ENCODE measurements at places on chromosomes 6 and 20.

DNA sequence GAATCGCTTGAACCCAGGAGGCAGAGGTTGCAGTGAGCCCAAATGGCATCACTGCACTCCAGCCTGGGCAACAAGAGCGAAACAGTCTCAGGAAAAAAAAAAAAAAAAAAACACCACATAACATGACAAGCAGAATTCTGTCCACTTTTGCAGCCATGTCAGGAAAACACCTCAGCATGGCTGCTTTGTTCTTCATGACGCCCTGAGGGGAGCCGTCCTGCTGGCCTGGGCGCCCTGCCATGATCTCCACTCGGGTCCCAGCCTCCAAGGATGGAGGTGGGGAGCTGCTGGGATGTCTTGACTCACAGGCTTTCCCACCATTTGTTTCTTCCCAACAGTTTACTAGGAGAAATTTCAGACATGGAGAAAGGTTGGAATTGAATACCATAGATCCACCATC lies 42.2 kb downstream of the SNX9 start:
- DNase-seq = no peak

- peak; percentile 45 for DNase-seq
Observed at GRCh38 chr6:125747589-125748405, 1.6 kb upstream of the HEY2 start.

- DNase-seq = peak; percentile 64
Observed at GRCh38 chr6:38997128-38997761, 51.3 kb upstream of the GLP1R start.

- no peak for DNase-seq
Observed at GRCh38 chr20:63152322-63153253, 63.3 kb downstream of the YTHDF1 start.

DNA sequence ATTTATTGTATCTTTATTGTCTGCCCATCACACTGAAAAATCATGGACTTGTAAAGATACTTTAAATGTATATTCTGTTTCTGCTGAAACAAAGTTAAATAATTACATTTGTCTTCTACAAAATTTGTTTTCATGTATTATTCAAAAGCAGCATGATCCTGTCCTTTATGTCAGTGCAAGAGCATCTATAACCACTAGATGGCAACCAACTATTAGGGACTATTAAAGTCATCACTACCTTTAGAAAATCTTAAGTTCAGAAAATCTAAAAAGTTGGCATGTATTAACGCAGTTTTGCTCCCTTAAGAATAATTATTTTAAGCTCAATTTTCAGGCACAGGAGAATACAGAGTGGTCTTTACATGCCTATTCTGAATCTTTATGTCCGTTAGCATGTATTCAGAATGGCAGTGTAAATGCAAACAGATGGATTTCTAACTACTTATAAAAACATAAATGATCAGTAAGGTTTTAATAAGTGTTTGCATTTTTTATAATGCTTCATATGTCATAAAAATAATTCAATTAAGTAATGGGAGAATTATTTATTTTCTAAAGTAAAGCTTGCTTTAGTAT lies 17.8 kb downstream of the TMEM30A start:
- DNase-seq = no peak

GRCh38 chr6:31174378-31174777 lies 3.9 kb upstream of the POU5F1 start:
- DNase-seq = no peak

- DNase-seq = peak; percentile 47
Observed at GRCh38 chr20:17662333-17663039, 19.6 kb downstream of the RRBP1 start.

GRCh38 chr6:93678841-93679454 lies 259.6 kb upstream of the EPHA7 start:
- DNase-seq = no peak

- DNase-seq = no peak
Observed at GRCh38 chr6:126914801-126915200, 203.7 kb upstream of the RSPO3 start.

DNA sequence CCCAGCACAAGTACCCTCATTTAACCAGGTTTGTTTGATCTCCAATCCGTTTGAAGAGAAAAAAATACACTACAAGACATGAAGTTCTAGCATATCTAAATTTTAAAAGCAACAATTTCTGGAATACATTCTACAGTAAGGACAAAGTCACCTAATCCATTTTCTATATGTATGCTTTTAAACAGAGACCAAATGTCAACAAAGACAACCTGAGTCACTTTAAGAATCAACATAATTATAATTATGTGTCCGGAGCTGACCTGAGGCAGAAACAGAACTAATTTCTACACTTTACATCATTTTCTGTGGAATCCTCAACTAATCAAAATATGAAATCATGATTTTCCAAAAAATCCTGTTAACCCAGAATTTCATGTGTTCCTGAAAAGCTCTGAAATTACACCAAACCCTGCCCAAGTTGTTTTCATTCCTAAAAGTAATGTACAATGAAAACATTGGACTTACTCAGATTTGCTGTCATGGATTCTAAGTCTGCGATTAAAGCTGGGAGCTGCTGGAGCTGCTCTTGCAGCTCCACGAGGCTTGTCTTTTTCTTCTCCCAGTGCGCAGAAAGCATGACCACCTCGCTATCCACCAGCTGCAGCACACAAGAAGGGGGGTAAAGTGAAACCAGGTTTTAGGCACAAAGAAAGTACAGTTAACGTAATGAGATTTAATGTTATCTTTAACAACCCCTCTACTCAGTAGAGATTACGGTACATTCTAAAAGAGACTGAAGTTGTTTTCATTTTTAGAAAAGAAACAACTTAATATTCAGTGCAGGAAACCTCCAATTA lies 35.8 kb downstream of the DTNBP1 start:
- no peak for DNase-seq

DNA sequence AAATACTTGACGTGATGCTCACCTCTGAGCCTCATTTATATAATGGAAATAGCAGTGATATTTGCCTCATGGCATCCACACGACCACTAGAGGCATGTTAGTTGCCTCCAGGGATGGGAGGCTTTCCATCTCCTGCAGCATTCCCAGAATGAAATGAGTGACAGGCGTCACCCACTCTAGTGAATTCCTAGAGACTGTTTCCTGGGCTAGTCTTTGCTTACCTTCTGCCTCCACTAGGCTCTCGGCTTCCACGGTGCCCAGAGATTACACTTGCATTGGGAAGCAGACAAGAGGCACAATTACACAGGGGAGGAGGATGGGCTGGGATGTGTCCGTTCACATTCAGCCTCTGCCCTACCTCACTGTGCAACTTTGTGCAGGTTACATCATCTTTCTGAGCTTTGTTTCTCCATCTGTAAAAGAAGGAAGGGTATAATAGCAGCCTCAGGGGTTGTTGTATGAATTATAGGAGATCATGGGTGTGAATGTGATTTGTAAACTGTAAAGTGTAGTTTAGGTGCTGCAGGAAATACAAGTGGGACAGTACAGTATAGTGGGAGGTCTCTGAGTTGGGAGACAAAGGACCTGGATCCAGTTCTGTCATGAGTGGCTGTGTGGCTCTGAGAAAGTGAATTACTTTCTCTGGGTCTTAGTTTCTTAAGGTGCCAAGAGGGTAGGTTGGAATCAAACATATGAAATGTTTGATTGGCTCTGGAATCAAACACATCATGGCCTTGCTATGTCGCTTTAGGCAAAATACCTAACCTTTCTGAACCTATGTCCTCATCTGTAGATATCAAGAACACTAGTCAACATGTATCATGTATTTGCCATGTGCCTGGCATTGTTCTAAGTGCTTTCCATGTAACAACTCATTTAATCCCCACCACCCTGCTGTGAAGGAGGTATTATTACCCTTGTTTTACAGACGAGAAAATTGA lies 3.6 kb upstream of the VSTM2L start:
- DNase-seq = no peak

DNA sequence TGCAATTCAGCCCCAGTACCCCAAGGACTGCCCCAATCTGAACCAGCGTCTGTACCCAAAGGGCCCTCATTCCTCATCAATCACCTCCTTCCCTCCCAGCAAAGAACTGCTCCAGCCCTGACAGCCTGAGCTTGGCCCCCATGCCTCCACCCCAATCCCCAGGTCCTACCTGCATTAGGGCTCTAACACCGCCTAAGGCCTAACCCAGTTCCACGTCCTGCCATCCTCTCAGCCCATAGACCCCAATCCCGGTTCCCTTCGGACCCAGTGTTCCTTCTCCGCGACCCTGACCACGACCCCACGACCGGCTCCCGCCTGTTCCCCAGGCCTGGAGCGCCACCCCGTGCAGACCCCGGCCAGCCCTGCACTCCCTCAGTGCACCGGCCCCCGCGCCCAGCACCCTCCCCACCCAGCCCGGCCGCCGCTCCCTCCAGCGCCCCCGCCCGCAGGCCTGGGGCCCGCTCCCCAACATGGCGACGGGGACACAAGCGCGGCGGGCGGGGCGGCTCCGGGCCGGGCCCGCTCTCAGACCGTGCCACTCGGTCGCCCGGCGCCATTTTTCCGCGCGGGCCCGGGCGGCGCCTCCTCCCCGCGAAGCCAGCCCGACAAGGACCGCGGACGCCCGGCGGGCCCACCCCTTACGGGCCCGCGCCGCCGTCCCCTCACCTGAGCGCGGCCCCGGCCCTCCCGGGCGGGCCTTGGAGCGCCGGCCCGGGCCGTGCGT lies 483 bp downstream of the NCOA6 start:
- peak; percentile 73 for DNase-seq

DNA sequence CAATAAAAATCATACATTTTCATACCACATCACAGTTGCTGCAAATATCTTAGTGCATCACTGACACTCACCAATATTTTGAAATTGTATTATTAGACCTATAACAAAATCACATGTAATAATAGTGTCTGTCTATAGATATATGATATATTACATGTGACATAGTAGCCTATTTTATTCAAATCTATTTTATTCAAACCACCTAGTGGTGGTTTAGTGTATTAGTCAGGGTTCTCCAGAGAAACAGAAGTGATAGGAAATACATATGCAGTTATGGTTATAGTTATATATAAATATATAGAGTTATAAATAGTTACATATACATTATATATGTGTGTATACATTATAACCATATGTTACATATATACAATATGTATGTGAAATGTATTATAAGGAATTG lies 366.5 kb upstream of the ARID1B start:
- DNase-seq = no peak

DNA sequence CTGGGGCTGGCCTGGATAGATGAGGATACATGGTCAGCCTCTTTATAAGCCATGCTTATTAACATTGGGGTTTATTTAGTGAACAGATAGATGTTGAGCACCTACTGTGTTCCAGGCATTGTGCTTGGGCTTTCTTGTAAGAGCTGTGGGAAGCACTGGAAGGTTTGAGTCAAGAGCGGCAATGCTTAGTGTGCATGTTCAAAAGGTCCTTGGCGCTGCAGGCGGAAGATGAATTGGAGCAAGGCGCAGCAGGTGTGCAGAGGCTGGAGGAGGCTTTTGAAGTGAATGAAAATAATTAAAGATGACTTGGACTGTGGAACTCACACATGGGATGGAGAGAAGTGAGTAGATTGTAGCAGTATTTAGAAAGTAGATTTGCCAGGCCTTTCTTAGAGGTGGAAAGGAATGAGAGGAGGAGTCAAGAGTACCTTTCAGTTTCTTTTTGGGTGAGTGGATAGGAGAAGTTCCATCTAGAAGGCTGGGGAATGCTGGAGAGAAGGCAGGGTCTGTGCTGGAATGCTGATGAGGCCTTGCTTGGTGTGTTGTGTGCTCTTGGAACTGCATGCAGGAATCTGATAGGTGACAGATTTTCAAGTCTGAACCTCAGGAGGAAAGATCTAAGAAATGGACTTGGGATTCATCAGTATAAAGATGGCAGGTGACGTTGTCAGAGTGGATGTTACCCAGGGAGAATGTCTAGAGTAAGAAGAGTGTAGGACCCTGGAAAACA lies 26.4 kb downstream of the SNX9 start:
- DNase-seq = no peak

GRCh38 chr6:95515975-95516374 lies 61.4 kb upstream of the MANEA start:
- DNase-seq = no peak

- DNase-seq = no peak
Observed at GRCh38 chr20:49540232-49540620, 27.7 kb downstream of the PTGIS start.

- no peak for DNase-seq
Observed at GRCh38 chr6:105507811-105508210, 104.9 kb upstream of the PREP start.

DNA sequence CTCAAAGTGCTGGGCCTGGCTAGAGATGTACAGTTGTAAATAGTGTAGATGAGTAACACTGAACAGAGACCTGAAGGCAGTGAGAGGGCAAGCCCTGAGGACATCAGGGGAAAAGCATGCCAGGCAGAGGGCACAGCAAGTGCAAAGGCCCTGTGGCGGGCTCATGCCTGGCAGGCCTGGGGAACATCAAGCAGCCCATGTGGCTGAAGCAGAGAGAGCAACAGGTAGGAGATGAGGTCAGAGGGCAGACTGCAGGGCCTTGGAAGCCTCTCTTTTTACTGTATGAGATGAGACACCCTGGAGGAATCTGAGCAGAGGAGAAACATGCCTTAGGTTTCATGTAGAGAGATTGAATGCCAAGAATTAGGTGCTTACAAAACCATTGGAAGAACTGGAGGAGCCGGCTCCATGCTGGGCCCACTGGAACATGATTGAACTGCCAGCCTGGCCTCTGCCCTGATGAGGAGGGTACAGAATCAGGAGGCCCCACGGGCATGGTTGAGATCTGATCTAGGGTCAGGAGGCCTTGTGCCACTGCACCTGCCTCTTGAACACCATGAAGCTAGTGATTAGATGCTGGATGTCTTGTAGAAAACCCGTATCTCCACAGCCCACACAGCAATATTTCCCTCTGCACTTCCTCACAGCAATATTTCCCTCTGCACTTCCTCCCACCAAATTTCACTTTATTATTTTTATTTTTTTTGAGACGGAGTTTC lies 5.9 kb upstream of the HMGA1 start:
- DNase-seq = no peak

GRCh38 chr6:146041282-146041681 lies 12.4 kb downstream of the GRM1 start:
- no peak for DNase-seq

DNA sequence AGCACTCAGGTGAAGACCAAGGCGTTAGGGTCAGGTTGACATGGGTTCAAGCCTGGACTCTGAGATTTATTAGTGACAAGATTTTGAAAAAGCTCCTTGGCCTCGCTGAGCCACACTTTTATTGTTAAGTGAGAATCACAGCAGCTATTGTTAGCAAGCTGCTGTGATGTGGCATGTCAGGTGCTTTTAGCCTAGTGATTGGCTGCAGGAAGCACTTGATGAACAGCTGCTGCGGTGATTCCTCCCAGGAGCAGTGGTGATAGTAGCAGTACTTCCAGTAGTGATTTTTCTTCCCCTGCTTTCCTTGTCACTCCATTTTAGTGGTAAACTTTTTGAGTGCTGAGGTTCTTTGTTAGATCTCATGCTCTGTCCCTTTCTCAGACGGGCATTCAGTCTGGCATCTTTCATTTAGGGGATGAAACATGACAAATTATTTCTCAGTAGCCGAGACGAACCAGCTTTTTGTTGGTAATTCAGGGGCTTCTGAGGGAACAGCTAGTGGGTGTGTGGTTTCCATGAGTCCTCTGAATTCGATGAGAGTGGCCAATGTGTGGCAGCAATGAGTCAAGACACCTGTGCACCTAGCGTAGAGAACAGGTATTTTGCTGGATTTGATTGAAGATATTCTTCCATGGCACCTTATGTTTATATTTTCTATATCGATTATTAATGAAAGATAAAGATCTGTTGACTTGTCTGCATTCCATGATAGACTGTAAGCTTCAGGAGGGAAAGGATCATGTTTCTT lies 696.7 kb downstream of the DHX35 start:
- DNase-seq = no peak

All from stimulated activated CD8-positive, alpha-beta memory T cell treated with anti-CD3 and anti-CD28 coated beads, Interleukin-4, amount 100 ng/mL, for 48 hours (primary cell).